Foreskin melanocyte (primary cell): ENCODE measurements at places on chromosomes 3 and 15.

DNA sequence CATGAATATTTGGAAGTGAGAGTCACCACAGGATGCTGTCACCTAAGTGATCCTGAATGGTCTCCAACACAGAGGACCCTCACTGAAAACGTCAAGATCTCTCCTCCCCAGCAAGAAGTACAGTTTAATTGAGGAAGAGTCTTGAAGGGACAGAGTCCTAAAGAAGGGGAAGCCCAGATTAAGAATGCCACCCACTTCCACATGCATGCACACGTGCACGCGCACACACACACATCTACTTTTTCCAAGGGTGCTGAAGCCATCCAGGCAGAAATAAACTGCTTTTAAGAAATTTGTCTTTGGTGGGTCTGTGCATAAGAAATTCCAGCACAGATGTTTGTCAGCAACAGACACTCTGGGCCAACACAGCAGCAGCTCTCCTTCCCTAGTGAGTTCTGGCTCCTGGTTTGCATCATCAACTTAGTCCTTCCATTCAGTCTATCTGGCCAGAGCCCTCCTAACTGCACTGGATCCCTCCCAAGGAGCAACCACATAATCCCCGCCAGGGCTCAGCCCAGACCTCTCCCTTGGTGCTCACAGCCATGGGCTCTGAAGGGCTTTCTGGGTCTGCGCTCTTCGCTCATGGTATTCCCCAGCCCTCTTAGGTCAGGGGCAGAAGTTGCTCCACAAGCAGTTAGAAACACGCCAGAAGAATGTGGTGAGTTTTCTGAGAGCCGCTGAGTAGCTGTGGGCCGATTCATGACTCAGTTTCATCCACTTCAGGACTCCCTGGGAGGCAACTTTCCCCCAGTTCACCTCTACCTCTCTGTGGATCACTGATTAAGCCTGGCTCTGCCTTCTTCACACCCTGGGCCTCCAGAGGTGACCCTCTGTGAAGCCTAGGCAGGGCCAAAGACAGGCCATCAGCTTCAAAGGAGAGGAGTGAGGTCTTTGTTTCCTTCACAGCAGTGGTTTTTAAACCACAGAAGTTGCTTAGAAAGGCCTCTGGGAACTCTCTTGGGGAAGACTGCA, 132.6 kb upstream of the LIPC start:
- DNase-seq = no peak

DNA sequence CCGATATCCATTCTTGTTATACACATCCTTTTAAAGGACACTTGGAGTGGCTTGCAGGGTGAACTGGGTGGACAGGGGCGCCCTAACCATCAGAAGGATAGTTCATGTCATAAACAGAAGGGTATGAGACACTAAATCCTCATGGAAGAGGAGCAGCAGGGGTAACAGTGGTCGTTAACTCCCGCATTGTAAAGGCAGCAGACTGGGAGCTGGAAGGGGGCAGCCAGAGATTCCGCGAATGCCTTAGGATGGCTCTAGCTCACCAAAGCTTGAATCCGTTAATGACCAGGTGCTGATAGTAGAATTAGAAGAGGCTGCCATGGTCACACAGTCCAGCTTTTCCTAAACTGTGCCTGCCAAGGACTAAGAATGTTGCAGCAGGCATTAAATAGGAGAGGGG, 85.2 kb upstream of the ANKRD34C start:
- DNase-seq = no peak

GRCh38 chr15:50577492-50577891, 31.0 kb upstream of the USP50 start:
- no peak for DNase-seq

GRCh38 chr3:146200461-146201220, 39.7 kb upstream of the PLOD2 start:
- DNase-seq = no peak

DNA sequence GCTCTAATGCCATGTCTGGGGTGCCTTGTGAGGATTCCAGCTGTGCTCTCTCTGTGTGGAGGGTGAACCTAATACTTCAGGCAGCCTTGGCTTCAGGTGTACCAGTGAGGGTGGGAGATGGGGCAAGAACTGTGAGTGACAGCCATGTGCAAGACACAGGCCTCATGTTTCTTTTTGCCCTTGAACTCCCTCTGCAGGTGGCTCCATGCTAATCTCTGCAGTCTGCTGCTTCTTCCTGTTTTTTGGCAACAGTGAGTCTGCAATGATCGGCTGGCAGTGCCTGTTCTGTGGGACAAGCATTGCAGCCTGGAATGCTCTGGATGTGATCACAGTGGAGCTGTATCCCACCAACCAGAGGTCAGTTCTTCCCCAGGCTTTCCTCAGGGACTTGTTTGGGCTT, 189.3 kb downstream of the SV2B start:
- no peak for DNase-seq

DNA sequence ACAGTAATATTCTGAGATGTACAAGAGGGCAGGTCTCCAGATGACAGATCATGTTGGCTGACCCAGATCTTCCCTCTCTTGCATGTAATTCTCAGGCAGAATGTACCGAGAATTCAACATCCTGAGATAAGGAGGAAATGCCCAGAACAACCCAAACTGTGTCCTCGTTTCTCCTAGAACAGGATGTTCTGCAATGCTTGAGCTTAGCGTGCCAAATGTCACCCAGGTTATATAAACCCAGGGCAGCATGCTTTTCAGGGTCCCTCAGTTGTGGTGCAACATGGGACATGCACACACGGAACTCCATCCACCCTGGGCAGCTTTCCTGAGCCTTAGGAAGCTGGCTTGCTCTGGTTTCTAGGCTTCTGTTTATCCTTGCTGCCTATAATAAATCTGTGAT, 102.1 kb upstream of the CMC1 start:
- DNase-seq = no peak

DNA sequence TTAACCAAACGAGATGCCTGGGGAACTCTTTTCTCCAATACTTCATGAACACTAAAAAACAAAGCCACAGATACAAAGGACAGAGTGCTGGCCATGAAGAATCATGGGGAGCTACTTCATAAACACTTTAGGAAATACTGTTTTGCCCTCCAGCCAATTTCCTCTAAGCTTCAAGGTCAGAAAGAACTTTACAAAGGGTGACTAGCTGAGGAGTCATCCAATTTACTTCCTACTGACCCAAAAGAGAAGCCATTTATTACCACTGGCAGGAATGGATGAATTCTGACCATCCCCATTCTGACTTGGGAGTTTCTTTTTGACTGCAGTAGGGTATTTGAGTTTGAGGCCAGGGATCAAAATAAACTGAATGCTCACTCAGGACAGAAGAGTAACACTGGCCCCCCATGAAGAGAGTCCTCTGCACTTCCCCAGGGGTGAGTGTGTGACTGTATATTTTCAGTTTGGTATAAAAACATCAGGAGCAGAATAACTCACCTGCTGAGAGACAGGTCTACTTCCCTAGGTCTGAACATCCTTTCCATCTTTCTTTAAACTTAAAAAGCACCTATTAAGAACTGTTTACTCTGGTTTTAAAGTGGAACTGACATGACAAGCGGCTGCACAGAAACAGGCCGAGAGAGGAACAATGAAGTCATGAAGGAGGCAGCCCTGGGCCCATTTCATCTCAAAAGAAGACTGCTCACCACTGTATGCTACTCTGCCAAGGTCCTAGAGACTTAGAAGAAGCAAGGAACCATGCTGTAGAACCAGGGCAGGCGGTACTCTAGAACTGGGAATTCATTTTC, 203.6 kb downstream of the TNIK start:
- peak; percentile 43 for DNase-seq
